ENCODE measurements at places on chromosomes 12 and 14.

DNA sequence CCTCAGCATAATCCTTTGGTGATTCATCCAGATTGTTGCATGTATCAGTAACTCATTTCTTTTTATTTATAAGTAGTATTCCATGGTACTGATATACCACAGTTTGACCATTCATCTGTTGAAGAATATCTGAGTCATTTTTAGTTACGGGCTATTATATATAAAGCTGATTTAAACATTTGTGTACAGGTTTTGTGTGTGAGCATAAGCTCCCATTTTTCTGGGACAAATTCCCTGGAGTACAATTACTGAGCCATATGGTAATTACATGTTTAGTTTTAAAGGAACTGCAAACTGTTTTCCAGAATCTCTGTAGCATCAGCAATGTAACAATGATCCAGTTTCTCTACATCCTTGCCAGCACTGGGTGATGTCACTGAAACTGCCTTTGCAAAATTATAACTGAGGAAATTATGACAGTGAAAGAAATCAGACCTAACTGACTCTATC lies 236.2 kb upstream of the KRR1 start:
- DNase-seq: no peak

DNA sequence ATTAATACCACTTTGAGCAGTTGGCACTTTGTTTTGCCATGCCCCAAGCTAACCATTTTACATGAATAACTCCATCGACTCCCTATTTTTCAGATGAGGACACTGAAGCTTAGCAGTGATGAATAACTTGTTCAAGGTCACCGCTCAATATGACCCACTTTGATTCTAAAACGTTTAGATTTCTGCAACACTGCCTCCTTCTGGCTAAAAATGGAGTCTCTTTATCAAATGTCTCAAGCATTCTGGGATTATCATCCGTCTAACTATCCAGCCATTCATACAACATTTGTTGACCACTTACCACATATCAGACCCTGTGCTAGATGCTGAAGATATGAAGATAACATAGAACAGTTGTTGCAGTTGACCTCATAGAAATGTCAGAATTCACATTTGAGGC lies 298.0 kb downstream of the PPFIA2 start:
- DNase-seq: no peak

DNA sequence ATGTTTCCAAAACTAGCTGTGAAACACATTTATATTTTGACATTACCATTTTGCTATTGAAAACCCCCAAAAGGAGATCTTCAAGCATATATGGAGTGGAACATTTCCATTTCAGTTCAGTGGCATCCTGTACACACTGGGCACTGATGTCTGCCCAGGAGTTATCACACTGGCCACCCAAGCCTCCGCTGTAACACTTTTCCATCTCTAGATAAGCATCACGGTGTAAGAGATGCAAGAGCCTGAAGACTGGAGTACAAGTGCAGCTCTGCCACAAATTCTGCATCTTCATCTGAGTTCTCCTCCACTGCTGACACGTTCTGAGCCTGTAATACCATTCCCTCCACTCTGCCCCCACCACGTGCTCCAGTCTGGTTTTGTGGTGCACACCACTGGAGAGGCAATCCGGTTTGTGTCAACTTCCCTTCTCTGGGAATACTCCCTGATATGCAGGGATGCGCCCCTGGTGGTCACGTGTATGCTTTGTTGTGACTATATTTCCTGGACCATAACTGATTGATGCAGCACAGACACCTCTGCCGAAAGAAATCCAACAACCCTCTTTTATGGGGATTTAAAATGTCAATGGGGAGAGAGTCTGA lies 12.7 kb downstream of the SPTLC2 start:
- DNase-seq: no peak

- DNase-seq: no peak
Observed at GRCh38 chr12:131124487-131125280, 171.0 kb downstream of the ADGRD1 start.

- no peak for DNase-seq
Observed at GRCh38 chr12:230925-231671, 17.1 kb upstream of the SLC6A12 start.

GRCh38 chr14:92717571-92718042 lies 30.8 kb downstream of the LGMN start:
- DNase-seq: no peak

- no peak for DNase-seq
Observed at GRCh38 chr14:34693228-34693939, 21.0 kb downstream of the CFL2 start.

GRCh38 chr12:68327896-68328295 lies 4.3 kb downstream of the MDM1 start:
- no peak for DNase-seq

DNA sequence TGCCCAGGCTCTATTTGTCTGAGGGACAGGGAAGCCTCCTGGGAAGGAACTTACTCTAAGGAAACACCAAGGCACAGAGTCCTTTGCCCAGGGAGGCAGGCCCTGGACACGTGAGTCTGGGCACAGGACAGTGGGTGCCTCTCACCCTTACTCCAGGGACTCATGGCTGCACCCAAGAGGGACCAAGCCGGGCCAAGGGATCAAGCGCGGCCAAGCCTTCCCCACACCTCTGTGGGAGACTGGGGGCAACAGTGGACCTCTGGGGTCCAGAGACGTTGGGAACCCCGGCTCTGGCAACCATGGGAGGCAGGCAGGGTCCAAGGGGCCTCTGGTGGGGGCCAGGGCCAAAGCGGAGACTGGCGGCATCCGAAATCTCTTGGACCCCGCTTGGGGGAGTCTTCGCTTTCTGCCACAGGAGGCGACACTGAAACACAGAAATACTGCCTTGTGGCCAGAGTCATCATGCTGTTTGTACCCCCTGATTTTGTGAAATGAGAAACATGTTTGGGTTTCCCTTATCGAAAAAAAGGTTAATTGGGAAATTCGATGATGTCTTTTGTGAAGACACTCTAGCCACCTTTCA lies 51.7 kb upstream of the BCL11B start:
- DNase-seq: no peak

GRCh38 chr12:15546102-15546701 lies 223.9 kb downstream of the PTPRO start:
- no peak for DNase-seq

GRCh38 chr12:132357623-132358186 lies 28.3 kb upstream of the GALNT9 start:
- DNase-seq: no peak

GRCh38 chr12:41681898-41682297 lies 462.8 kb downstream of the GXYLT1 start:
- no peak for DNase-seq

DNA sequence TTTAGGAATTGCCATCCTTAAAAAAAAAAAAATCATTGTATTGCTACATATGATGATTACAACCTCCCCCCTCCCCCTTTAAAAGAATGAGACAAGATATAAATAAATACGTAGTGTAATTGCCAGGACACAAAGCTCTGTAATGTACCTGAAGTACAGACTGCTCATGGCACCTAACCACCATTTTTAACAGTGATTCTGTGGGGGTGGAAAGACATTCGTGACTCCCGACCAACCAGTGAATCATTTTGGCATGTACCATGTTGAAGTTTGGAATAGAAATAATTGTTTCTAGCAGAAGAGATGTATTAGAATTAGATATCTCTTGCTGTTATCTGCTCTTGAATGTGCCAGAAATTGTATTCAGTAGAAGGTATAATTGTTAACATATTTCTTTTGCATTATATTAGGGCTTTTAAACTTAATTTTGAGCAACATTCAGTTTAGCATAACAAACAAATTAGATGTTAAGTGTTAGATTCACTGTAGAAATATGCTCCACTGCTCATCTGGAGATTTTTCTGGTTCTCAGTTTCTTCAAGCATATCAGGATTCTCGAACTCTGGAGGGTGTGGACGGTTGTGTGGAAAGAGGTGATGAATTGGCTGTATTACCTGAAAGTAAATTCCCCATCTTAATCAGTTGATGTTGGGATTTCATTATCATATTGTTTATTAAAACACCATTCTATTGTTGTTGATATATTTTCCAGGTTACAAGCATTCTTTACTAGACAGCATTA lies 31.1 kb downstream of the FRS2 start:
- DNase-seq: no peak

DNA sequence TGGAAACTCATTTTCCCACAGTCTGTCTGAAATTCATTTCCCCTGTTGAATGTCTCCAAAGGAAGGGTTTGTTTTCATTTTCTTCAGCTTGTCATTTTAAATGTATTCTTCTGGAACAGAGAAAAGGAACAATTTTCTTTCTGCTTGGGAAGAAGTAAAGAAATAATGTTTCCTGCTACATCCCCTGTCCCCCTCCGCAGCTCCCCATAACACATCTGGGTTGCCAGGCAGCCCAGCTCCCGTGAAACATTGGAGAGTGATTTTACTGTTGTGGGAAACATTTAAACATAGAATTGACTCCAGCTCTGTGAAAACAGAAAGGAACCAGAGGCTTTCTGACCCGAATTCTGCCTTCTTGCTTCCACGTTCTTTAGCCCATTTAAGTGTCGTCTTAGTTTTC lies 159.5 kb downstream of the TMEM132C start:
- DNase-seq: no peak

DNA sequence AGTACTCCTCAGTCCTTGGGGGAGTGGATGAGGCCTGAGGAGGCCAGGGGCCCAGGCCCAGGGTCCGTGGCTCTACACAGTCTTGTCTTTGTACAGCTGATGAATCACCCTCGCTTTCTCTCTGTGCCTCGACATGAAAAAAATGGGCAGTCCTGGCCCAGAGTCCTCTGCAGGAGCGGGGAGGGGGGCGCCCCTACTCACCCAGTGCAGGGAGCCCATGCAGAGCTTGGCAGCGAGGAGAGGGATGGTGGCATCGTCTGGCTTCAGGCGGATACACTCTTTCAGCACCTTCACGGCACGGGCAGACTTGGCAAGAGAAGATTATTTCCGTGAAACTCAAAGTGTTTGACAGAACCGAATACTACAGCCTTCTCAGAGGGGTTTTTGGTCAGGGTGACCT lies 159.3 kb downstream of the TTC7B start:
- DNase-seq: no peak

DNA sequence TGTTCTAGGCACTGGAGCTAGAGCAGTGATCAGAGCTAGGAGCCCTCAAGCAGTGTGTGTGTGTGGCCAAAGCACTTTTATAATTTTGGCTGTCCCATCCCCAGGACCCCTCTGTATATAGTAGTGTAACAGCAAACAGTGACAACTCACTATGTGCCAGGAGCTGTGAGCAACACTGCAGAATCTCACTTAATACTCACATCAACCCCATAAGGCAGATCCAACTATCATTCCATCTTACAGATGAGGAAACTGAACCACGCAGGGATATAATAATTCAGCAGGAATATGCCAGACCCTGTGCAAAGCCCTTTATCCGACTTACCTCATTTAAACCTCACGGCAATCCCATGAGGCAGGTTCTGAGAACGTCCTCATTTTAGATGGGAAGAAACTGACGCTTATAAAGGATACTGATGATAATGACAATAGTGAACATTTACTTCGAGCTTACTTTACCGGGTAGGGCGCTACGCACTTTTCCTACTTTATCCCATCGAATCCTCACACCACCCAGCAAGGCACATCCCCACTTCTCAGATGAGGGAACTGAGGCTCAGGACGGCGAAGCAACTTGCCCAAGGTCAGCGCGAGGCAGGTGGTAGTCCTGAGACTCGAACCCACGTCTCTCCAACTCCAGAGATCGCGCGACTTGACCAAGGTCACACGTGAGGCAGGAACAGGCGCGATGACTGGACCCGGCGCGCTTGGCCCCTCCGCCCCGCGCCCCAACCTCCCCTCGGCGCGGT lies 687 bp downstream of the RAB35 start:
- DNase-seq: no peak

- no peak for DNase-seq
Observed at GRCh38 chr14:65044596-65044959, 57.7 kb downstream of the MAX start.

DNA sequence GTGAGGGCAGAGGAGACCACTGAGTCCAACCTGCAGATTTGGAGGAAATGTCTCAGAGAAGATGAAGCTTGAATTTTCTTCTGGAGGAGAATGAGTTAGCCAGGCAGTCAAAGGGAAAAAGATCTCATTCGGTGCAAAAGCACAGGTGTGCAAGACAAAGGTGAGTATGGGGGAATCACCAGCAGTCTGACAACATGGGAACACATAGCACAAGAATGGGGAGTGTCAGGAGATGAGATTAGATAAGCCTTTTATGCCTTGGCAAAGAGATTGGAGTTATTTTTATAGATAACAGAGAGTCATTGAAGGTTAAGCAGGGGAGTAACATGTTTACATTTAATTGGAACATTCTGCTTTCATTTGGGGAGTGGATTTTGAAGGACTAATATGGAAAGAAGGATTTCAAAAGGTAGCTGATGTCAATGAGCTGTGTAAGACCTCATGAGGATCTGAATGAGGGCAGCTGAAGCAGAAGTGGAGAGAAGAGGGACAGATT lies 171.3 kb upstream of the NTF3 start:
- no peak for DNase-seq

- DNase-seq: no peak
Observed at GRCh38 chr12:102294568-102294967, 96.9 kb upstream of the PMCH start.

DNA sequence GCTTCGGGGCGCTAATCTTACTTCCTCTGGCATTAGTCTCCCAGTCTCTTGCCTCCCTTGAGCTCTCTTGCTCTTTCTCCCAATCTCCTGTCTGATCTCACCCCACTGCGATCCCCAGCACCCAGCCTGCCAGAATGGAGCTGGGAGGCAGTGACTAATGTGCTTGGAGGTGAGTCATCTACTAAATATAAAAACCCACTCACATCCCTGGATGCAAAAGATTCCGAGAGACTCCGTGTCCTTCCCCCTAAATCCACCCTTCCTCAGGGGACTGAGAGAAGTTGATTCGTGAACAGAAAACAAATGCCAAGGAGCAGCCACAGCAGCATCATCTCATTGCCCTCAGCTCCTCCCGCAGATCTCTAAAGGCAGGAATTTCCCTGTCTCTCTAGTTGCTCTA lies 45.7 kb upstream of the KCNA5 start:
- no peak for DNase-seq

GRCh38 chr12:40171066-40171465 lies 53.7 kb upstream of the LRRK2 start:
- DNase-seq: no peak

- no peak for DNase-seq
Observed at GRCh38 chr14:70067810-70068209, 120.9 kb downstream of the SLC8A3 start.
